ENCODE measurements at places on chromosomes 1 and 21.

- H3K4me1 ChIP-seq: no peaks in the 10 kb centered on the region
- H3K36me3 ChIP-seq: no peaks in the 10 kb centered on the region
- 0 out of 2 replicates have a peak, but pooled peaks cover 3% of the 10 kb centered on the region for H3K27me3 ChIP-seq
- H3K27ac ChIP-seq: no peak overlapping the region
Observed at GRCh38 chr1:47393141-47393540, 22.9 kb upstream of the FOXE3 start.

DNA sequence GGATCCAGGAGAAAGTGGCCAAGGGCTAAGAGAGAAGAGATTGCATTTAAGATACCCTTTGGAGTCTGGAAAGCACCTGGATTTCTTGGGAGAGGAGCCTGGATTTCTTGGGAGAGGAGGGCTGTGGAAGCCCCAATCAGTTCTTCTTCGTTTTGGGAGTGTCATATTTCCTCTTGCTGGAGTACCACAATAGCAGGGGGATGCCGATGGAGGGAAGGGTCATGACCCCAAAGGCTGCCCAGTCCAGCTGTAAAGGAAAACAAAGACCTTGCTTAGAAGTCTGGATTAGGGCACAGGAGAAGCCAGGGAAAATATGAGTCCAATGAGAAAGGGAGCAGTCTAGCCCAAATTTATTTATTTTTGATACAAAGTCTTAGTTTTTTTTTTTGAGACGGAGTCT is 11.3 kb downstream of the SSR2 start:
- DNase-seq: no peak
- H3K36me3 ChIP-seq: peaks cover 43% of the 10 kb centered on the region
- H3K27ac ChIP-seq: 0 out of 2 replicates have a peak overlapping the region, but pooled peaks have one; percentile 66
- H3K27me3 ChIP-seq: no peaks in the 10 kb centered on the region

DNA sequence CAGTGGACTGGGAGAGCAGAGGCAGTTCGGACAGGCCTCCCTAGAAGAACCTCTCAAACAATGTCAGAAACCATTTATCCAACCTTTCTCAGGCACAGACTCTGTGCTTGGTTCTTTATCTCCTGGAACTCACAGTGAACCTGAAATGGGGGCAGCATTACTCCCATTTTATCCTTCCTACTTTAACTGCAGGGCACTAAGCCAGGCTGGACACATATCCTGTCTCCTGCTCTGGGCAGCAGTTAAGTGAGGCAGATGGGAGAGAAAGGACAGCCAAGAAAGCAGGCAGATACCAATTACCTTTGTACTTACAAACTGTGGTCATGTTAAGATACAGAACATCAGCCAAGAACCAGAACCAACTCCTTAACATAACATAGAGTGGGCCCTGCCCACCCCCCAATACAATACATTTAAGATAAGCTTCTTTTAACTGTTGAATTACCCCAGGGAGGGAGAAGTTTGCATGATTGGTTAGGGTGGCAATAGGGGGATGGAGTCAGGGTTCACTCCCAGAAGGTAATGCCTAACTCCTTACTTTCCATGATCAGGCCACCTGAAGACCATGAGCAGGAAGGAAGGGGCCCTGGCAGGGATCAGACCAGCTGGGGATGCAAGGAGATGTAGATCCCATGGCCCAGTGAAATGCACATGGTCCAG is 10.9 kb downstream of the KDF1 start:
- no peaks in the 10 kb centered on the region for H3K4me1 ChIP-seq
- H3K27ac ChIP-seq: peak overlapping the region; percentile 59
- no peaks in the 10 kb centered on the region for H3K27me3 ChIP-seq
- peaks cover 10% of the 10 kb centered on the region for H3K36me3 ChIP-seq
- DNase-seq: no peak

DNA sequence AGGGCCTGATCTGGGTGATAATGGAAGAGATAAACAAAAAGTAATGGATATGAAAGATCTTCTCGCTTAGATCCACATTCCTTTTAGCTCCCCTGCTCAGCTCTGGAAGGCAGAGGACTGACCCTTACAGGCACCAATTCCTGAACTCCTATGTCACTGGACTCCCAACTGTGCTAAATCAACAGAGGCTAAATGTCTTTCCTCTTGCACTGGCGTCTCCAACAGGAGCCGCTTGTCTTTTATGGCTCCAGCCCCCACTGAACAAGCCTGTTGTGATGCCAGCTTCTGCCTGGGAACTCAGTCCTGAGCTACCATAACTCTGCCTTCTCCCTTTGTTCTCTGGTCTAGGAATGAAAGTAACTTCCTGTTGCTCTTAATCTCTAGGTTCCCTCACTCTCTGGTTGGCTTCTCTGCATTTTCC is 142.1 kb upstream of the COL11A1 start:
- H3K4me3 ChIP-seq: no peak overlapping the region
- no peaks in the 10 kb centered on the region for H3K36me3 ChIP-seq
- H3K4me1 ChIP-seq: peaks cover 14% of the 10 kb centered on the region

GRCh38 chr1:45629035-45629434 is 5.2 kb upstream of the CCDC17 start:
- H3K4me3 ChIP-seq: no peak overlapping the region
- no peak for DNase-seq
- no peak overlapping the region for H3K27ac ChIP-seq

GRCh38 chr1:39317910-39318633 is 113.6 kb downstream of the MACF1 start:
- H3K27ac ChIP-seq: no peak overlapping the region
- peaks cover 76% of the 10 kb centered on the region for H3K36me3 ChIP-seq
- H3K27me3 ChIP-seq: no peaks in the 10 kb centered on the region
